ENCODE measurements at places on chromosomes 3 and 15.

DNA sequence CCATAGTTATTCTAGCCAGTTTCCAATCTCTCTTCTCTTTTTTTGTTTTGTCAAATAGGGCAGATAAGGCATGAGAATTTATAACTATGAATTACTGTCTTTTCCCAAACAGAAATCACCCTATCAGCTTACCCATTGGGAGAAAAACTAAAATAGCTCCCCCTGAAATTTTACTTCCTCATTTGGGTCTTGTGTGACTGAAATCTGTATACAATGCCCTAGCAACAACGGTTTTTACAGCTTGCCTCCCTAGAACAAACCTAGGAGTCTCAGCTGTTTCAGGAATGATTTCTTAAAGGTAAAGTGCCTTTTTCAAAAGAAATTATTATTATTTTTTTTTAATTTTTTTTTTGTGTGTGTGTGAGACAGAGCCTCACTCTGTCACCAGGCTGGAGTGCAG is 56.8 kb downstream of the CD86 start:
- DNase-seq: no peak

DNA sequence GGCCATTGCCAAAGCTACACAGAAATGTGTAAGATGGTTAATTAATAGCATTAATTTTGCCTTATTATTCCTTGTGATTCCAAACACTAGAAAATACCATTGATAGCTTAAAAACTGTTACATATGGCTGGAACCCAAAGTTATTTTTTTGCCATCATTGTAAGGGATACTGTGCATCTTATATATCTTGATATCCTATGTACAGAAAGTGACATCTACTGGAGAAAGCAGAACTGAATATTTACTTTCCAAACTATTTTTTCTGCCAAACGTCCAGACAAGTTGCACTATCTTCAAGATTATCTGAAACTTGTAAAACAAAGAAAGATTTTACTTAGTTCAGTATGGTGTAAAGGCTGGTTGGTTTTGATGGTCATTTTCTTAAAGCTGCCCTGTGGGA is 33.3 kb upstream of the MEIS2 start:
- no peak for DNase-seq

DNA sequence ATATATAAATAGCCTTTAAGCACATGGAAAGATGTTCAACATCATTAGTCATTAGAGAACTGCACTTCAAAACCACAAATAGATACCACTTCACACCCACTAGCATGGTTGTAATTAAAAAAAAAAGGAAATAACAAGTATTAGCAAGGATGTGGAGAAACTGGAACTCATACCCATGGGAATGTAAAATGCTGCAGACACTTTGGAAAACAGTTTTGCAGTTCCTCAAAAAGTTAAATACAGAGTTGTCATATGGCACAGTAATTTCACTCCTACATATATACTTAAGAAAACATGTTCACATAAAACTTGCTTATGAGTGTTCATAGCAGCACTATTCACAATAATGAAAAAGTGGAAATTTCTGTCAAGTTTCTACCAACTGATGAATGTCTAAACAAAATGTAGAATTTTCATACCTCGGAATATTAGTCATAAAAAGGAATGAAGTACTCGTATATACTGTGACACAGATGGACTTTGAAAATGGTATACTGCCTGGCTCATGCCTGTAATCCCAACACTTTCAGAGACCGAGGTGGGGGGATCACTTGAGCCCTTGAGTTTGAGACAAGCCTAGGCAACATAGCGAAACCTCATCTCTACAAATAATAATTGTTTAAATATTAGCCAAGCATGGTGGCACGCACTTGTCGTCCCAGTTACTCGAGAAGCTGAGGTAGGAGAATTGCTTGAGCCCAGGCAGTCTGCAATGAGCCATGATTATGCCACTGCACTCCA is 28.1 kb downstream of the BCL2A1 start:
- DNase-seq: no peak

GRCh38 chr3:134232151-134232550 is 18.5 kb downstream of the RYK start:
- DNase-seq: no peak

- no peak for DNase-seq
Observed at GRCh38 chr3:42172047-42172654, 81.0 kb downstream of the TRAK1 start.

GRCh38 chr3:23900744-23901143 is 16.0 kb downstream of the NKIRAS1 start:
- no peak for DNase-seq

DNA sequence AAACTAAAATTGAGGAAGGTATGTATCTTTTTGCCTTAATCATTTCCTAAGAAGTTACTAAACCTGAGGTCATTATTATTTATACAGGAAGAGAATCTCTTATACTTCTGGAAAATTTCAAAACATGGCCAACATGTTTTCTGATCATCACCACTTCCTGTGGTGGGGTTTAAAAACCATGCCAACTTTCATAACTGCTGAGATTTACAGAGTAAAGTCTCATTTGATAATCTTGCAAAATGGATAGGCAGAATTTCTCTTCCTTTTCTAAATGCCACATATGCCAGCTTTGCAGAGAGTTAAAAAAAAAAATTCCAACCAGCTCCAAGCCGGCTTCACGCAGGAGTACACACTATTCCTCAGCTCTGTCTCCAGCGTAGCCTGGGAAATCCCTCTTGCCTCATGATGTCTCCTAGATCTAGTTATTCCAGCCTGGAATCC is 124.3 kb upstream of the SPRED1 start:
- DNase-seq: peak; percentile 36

GRCh38 chr3:142046320-142047020 is 102.9 kb downstream of the TFDP2 start:
- DNase-seq: no peak

DNA sequence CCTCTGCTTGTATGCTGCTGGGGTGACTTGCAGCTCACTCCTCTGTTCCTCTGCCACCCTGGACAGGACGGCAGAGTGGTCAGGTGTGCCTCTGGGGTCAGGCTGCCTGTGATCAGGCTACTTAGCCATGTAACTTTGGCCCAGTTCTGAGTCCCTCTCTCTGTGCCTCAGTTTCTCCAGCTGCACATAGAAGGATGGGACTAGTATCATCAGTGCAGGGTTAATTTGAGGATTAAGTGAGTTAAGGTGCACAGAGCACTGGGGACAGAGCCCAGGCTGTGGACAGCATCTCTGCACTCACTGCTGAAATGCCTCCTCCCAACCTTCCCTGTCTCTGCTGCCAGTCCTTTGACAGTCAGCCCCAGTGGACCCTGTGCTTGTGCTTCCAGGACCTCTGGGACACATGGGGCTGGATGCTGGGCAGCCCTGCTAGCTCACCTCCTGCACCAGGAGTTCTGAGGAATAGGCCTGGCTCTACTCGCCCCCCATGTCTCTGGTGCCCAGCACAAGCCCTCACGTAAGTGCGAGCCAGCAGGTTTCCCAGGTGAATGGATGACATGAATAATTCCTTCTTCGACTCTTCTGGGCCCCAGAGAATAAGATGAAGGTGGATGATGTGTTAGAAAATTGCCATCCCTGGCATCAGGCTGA is 19.3 kb upstream of the PRR23E start:
- DNase-seq: no peak

GRCh38 chr3:191176038-191176785 is 22.8 kb upstream of the OSTN start:
- no peak for DNase-seq

DNA sequence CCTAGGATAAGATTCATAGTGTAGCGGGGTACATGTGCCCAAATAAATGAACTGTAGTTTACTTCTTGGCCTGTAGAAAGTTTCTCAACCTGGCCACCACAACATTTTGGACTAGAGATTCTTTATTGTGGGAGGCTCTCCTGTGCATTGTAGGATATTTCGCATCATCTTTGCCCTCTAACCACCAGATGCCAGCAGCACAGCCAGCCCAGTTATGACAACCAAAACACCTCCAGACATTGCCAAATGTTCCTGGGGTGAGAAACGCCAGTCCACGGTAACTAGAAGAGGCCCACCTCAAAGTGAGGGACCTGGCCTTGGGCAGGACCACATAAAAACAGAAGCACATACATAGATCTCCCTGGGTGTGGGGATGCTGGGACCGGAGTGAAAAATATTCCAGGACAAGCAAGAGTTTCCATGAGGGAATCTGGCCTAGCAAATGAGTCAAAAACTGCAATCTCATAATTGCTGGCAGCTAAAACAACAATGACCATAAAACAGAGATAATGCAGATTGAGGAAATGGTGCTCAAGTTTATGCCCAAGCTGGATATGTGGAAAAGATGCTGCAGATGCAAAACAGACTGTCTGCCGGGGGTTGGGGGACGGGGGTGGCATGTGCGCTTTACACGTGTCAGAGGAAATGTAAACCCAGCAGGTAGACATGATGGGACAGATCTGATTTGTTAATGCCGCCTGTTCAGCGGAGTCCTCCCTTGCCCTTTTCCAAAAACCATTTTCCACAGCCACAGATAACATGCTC is 39.7 kb downstream of the ARHGEF3 start:
- DNase-seq: no peak

GRCh38 chr3:12905316-12906071 is 64.1 kb upstream of the RPL32 start:
- no peak for DNase-seq

GRCh38 chr15:53611145-53611920 is 148.1 kb downstream of the WDR72 start:
- DNase-seq: no peak

DNA sequence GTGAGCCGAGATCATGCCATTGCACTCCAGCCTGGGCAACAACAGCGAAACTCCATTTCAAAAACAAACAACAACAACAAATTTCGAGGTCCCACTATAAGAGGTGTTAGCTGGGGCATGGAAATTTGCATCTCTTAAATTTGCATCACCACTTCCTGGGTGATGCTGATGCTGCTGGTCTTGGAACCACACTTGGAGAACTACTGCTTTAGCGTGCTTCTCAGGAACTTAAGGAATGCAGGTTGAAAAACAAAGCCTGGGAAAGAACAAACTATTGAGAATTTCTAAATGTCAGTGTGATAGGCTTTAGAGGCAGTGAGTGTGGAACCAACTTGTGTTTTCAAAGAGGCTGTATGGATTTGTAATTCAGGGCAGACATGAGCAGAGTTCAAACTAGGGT is 858.4 kb upstream of the ARPP21 start:
- DNase-seq: no peak

DNA sequence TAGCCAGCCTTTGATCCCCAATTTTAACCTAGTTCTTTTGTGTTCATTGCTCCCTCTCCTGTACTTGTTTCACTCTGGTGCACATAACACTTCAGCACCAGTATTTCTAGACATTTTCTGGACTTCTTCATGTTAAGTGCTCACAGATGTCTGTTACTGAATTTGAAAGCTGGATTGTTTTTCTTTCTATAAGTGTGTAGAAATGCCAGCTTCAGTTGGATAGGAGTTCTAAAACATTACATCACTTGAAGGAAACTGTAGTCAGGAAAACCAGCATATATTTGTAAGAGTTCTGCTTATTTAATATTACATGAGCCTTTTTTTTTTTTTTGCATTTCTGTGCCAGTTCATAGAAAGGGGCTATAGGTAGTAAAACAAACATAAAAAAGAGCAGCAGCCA is 21.6 kb downstream of the QTRT2 start:
- DNase-seq: no peak
